Stimulated activated CD4-positive, alpha-beta T cell treated with anti-CD3 and anti-CD28 coated beads, Interleukin-4, amount 100 ng/mL, for 48 hours (primary cell): ENCODE measurements at places on chromosomes 2 and 18.

GRCh38 chr18:54712306-54712705 is 116.0 kb upstream of the RAB27B start:
- no peak for DNase-seq

GRCh38 chr18:52897611-52898484 is 557.9 kb downstream of the DCC start:
- DNase-seq, result no peak

DNA sequence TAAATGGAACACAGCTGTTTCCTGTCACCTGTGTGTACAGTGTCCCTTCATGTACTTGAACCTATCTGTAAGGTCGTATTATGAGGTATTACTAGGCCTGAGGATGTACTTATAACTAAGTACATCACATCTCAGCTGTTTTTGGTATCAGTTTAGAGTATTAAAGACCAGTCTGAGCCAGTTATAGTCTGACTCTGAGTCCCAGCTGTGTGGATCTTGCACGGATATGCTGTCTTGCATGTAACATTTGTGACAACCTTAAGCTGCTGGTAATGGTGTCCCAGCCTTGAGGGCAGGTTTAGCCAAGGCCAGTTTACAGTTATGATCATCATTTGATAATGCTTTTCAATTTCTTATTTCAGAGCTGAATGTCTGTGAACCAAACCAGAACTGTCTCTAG is 496.3 kb downstream of the SLC4A3 start:
- no peak for DNase-seq

DNA sequence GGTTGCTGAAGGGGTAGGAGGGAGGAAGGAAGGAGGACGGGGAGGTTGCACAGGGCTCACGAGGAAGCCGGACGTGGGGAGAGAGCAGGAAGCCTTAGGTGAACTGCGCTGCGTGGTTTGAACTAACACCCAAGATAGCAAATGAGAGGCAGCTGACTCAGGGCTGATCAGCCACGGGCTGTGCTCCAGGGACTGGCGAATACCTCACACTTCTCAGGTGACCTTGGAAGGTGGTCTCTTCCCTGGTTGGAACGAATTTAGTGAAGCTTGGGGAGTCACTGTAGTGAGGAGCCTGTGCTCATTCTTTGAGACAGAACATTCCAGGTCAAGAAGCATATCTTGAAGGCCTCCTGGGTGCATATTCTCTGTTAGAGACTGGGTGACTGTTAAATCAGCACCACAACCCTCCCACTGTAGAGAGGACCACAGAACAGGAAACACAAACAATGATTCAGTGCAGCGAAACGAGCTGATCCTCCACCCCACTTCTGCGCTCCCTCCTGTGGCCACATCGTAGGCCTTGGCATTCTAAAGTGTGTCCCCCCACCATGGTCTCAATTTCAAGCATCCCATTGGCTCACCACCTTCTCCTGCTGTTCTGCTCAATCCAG is 33.8 kb downstream of the TOGARAM2 start:
- DNase-seq, result peak; percentile 59

DNA sequence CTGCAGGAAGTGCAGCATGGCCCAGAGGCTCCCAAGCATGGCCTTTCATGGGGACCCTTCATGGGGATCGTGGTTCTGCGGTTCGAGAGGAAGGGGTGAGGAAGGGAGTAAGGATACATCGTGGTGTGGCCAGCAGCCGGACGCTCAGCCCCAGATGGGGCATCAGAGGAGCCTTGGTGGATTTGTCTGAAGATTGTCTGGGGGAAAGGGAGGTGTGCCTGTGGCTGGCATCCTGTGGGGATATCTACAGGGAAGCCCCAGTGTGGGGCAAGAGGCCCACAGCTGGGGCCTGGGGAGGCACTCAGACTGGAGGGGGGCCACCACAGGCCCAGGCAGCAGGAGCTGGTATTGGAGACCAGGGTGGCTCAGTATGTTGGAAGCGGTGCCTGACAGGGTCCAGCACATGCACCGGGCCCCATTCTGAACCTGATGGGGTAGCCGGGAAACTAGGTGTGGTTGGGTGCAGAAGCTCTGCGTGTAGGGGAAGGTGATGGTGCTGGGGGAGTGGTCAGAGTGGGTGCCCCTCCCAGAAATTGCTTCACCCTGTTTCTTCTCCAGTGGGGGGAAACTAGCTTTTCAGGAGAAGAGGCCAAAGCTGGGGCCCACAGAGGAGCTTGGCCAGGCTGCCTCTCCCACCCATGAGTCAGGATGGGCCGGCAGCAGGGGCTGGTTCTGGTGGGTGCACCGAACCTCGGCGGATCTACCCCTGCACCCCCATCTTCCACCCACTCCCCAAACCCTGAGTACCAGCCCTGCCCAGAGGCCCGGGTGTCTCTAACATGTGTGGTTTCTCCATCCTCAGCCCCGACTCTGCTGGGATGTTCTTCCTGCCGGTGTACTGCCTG is 274.4 kb upstream of the HDAC4 start:
- DNase-seq, result no peak

GRCh38 chr2:127661072-127661649 is 14.2 kb downstream of the LIMS2 start:
- no peak for DNase-seq

DNA sequence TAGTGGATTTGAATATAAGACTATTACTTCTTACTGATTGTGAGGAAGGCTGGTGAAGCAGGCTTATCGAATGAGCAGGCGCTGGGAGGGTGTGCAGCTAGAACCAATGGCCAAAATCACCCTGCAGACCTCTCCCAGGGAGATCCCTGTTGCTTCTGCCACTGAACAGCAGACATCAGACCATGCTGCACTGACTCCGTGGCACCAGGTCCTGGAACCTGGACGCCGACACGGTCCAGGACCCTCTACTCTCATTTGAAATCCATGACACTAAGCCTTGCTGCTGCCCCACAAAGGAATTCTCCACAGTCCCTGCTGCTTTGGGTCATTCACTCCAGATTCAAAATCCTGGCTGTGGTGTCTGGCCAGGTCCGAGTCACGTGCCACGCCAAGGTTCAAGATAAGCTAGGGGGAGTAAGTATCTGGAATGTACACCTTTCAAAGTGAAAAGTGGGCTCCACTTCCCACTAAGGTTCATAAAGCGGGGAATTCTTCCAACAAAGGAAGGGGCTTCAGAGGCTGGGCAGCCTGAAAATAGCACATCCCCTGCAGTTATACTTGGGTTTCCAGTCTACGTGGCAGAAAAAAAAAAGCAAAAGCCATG is 9.0 kb upstream of the YWHAQ start:
- DNase-seq, result no peak

DNA sequence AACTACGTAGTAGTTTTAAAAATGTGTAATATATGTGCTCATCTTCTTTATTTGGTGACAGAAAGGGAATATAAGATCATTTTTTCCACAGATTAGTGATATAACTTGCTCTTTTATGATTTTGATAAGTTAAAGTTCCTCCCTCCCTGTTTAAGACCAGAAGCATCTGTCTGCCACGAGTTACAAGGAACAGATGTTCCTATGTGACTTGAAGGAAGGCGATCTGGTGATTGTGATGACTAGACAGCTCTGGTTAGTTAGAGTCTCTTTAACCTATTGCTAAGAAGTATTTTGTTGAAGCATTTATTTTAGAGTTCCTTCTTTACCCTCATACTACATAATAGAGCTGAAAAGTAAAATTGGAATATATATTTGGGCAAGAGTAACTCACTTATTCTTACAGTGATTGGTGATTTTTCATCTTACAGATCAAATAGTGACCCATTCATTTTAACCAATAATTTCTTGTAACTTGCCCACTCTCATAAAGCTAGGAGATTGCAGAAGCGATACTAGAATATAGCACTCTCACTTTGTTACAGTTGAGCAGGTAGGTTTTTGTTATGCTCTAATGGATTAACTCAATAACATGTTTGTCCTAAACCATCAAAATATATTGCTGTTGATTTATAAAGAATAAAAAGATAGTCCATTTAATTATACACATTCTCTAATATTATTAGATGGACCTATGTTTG is 218.7 kb downstream of the SLC4A10 start:
- DNase-seq, result no peak

DNA sequence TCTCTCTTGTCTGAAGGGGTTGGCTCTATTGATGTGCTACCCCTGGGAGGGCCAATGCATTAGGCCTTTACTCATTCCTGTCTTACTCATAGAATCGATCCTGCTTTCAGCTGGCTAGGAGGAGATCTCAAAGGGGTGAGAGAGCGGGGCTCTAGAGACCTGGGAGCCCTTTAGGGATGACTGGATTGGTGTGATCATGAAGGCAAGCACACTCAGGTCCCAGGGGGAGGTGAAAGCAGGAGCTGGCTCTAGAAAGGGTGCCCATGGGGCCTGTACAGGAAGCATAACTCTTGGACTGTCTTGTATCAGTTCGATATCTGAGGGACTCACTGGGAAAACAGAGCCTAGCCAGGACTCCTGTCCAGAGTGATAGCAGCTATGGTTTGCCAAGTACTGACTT is 47.8 kb downstream of the INPP4A start:
- no peak for DNase-seq

DNA sequence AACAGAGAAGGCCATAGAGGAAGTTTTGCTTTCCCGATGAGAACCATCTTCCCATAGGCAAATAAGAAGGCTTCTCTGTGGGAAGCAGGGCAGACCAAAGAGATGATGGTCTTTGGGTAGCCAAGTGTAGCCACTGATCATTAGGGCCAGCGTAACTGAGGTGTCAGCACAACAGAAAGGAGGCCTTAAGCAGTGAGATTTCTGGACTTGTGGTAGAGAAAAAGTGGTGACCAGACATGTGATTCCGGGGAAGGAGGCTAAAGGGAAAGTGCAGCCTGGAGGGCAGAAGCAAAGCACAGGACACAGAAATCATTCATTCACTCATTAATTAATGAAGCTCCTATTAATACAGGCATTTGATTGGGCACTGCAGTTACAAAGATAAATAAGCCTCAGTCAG is 15.4 kb downstream of the EVA1A start:
- no peak for DNase-seq

DNA sequence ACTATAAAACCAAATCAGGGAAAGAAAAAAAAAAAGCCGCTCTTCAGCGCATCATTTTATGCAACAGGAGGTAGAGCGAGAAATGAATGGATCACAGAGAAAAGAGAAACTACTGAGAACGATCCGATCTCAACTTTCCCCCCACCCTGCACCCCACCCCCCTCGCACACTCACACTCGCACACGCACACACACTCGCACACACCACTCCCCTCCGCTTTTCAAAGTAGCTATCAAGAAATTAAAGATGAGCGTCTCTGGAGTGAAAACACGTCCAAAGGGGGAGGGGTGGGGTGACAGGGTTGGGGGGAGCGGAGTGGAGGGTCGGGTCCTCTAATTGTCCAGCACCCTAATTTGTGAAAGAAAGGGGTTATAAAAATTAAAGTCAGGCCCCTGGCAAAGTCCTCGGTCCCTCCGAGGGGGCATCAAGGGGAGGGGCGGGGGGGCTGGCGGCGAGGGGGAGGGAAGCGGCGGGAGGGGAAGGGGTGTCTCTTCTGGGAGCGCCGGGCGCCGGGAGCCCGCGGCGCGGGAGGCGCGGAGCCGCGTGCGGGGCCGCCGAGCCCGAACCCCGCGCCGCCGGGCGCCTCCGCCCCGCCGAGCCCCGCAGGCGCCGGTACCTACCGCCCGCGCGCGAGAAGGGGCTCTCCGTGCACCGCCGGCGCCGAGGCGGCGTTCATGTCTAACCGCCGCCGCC is 428 bp downstream of the TCF4 start:
- DNase-seq, result peak; percentile 0

GRCh38 chr2:166675553-166675952 is 181.5 kb upstream of the SCN7A start:
- no peak for DNase-seq

DNA sequence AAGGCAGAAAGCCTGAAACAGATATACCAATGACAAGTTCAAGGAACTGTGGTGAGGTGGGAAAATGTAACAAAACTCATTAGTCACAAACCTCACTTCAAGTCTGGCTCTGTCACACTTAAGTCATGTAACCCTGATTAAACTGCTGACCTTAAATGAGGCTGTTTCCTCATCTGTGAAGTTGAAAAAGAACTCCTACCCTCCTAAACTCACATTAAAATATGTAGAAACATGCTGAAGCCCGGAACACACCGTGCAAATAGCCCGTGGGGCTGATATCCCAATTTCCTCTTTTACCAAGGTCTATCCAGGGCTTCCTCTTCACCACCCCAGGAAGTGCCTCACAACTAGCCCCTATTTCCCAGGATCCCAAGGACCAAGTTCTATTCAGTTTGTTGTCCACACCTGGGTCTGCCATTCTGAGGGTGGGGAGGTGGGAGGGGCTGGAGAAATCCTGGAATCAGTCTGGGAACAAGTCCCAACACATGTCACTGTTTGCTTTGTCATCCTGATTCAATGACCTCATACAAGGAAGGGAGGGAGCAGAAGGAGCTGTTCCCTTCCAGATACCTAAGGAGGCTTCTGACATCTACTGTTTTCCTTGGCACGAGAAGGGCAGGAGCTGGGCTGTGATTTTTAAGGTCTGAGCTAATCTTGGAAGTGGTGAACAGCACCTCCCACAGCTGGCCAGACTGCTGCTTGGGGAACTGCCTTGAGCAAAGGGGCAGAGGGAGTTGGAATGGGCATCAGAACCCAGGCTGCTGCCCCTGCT is 42.3 kb downstream of the SLC4A1AP start:
- DNase-seq, result no peak

GRCh38 chr2:108161298-108161697 is 78.5 kb upstream of the SULT1C3 start:
- DNase-seq, result no peak

- no peak for DNase-seq
Measured at GRCh38 chr2:164141271-164141670, 405.5 kb upstream of the FIGN start.

DNA sequence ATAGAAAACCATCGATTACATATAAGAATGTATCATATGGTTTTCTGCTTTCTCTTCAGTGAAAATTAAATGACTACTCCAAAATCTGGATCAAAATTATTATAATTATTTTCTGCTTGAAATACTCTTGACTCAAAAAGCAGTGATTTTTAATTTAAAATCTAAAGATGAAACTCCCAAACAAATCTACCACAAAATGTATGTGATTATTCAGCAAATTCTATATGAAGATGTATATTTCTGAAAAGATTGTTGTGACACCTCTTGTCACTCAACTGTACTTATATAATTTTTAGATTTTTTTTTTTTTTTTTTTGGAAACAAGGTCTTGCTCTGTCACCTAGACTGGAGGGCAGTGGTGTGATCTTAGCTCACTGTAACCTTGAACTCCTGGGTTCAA is 98.6 kb downstream of the MTCL1 start:
- no peak for DNase-seq

DNA sequence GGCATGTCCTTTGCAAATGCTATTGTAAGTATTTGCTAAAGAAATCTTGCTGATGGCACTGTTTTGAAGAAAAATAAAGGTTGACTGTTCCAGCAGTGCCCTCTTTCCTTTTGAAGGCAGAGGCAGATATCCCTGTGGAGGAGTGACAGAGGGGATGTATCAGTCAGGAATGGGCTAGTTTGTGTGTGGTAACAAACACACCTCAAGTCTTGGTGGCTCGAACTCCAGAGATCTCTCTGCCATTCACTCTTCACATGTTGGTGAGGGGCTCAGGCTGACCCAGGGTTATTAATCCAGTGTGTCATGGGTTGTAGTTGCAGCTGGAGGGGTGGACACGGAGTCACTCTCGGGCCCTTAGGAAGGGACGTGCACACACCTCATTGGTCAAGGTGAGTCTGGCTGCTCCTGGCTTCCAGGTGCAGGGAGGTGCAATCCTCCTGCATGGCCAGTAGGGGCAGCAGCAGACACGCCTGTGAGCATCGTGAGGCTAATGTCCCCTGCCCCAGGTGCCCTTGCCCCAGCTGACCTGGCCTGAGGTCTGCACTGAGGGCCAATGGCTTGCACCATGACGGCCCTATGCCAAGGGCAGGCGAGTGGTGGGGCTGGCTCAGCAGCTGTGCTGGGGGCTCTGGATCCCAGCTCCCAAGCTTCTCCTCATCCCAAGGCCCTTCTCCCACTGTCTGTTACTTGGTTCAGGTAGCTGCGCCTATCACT is 146.5 kb downstream of the ASB1 start:
- DNase-seq, result peak; percentile 15
